ACHN (cell line): ENCODE measurements at places on chromosomes 7 and 10.
A peak's percentile ranks its signal among the peaks of the same experiment; 100 is the strongest.

GRCh38 chr10:29647478-29647877 is 12.7 kb upstream of the SVIL start:
- no peak for DNase-seq

DNA sequence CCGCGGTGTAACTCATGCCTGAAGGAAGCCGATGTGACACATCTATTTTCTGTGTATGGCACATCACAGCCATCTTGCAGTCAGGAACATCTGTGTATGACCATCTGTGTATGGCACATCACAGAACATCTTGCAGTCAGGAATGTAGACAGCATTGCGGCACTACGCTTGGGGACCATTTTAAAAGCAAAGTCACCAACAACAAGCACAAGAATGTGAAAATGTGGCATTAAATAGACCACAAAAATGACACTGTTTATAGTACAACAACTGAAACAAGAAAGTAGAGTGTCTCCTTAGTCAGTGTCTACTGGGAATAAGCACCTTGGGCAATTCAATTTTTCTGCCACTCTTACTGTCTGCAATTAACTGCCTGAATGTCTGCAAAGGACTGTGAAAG is 124.4 kb downstream of the HGF start:
- no peak for DNase-seq

DNA sequence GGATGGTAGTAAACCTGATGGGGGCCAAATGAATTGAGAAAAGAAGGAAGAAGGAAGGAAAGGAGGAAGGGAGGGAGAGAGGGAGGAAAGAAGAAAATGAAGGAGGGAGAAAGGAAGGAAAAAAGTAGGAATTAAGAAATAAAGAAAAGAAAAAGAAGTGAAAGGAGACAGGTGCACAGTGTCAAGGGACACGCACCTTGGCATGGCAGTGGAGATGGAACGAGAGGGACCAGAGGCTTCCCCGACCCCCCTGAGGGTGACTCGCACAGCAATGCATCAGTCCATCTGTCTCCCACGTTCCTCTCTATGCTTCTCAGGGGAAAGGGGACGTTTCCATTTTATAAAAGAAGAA is 199.6 kb downstream of the CXCL12 start:
- DNase-seq, result no peak

DNA sequence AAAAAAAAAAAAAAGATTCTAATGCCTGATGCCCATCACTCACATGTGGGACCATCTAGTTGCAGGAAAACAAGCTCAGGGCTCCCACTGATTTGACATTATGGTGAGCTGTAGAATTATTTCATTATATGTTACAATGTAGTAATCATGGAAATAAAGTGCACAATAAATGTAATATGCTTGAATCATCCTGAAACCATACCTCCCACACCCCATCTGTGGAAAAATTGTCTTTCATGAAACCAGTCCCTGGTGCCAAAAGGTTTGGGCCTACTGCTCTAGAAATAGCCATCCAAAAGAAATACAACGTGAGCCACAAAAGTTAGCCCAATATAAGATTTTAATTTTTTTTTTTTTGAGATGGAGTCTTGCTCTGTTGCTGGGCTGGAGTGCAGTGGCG is 265.1 kb downstream of the PRPF18 start:
- no peak for DNase-seq

GRCh38 chr7:112161253-112162141 is 44.7 kb downstream of the DOCK4 start:
- peak; percentile 21 for DNase-seq

DNA sequence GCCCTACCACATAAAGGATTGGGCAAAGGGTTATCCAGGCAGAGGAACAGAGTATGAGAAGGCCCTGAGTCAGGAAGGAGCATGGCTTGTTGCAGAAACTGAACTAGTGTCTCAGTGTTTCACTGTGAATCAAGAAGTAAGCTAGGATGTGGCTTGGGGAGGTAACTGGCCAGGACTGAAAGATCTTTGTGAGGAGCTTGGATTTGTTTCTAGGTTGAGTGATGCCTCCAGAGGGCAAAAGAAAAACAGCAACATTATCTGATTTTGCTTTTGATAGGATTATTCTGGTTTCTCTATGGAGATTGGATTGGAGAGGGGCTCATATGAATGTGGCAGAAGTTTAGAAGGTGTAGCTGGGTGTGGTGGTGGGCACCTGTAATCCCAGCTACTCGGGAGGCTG is 137.9 kb upstream of the HDAC9 start:
- peak; percentile 52 for DNase-seq

- no peak for DNase-seq
These were observed 8.7 kb upstream of the COBL start for GRCh38 chr7:51325261-51325676.

DNA sequence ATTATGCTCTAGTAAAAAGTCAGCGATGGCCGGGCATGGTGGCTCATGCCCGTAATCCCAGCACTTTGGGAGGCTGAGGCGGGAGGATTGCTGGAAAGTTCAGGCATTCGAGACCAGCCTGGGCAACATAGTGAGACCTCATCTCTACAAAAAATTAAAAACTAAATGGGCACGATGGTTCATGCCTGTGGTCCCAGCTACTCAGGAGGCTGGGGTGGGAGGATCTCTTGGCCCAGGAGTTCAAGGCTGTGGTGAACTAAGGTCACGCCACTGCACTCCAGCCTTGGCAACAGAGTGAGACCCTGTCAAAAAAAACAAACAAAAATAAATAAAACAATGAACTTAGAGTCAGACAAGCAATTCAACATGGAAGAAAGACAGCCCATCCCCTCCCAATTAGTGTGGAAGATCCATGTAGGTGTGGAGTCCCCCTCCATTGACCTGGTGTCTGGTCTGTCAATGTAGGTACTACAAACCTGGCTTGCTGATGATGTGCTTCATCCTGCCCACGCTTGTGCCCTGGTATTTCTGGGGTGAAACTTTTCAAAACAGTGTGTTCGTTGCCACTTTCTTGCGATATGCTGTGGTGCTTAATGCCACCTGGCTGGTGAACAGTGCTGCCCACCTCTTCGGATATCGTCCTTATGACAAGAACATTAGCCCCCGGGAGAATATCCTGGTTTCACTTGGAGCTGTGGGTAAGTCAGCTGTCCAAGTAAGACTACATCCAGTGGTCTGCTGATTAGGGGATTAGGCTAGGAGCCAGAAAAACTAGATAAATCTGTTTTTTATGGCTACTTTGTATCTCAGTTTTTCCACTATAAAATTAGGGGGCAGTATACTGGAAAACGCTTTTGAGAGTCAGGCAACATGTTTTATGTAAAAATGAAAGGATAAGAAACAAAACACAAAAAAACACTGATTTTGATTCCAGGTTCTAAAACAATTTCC is 9.3 kb downstream of the SCD start:
- DNase-seq, result no peak
